GM04504 (cell line): ENCODE measurements at places on chromosomes 4 and X.

DNA sequence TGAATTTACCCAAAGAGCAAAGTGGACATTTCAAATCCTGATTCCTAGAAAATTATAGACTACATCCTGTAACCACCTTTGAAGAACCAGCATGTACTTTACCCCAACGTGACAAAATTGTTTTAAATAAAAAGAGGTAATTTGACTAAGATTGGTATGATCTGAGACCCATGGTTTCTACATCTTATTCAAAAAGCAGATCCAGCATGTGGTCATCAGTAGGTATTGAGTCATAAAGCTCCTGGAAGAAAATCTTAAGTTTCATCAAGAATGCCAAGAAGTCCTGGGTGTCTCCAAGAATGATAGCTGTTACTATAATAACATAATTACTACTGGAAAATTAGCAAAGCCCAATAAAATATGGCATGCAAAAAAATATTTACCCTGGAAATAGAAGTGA, 61.8 kb downstream of the NFKB1 start:
- DNase-seq: peak; percentile 3

DNA sequence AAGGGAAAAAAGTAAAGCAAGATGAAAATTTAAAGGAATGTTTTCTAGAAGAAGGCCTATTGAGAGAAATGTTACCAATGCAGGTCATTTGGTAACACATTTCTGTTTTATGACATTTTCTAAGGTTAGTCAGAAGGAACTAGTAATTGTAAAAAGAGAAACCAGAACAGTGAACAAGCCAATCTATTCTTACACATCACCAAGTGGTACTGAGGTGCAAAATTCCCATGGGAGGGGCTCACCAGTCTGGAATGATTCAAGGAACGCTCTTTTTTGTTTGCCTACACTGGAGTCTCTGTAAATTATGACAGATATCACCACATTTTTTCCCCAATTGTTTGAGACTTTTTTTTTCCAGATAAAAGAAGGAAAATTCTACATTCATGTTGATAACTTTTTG, 404.7 kb upstream of the CNKSR2 start:
- no peak for DNase-seq

GRCh38 chrX:153583433-153583832, 15.5 kb downstream of the CCNQ start:
- DNase-seq: no peak

- DNase-seq: no peak
Measured at GRCh38 chr4:135073389-135073788, 871.8 kb upstream of the PABPC4L start.

- peak; percentile 69 for DNase-seq
Measured at GRCh38 chrX:77431227-77431626, 16.0 kb upstream of the FGF16 start.

- peak; percentile 13 for DNase-seq
Measured at GRCh38 chr4:98260047-98260578, 1.1 kb upstream of the RAP1GDS1 start.

- DNase-seq: no peak
Measured at GRCh38 chr4:176261018-176261417, 8.0 kb downstream of the ASB5 start.

- no peak for DNase-seq
Measured at GRCh38 chr4:38674258-38675144, 10.5 kb downstream of the KLF3 start.

DNA sequence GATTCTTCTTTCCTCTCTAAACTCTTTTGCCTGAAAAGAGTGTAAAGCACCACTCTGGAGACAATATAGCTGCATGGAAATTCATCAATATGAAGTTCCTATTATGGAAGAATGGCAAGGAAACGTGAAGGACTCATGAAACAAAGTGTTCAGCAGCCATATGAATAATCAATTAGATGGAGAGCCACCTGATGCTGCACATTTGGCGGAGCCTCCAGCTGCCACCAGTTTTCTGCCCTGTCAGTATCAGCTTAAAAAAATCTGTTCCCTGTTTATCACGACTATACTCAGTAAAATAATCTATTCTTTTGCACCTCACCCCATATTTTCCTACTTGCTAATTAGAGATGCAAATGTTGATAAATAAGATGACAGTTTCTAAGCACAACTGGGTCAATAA, 276.0 kb downstream of the UNC5C start:
- DNase-seq: no peak

GRCh38 chr4:182748949-182749348, 168.2 kb downstream of the DCTD start:
- DNase-seq: no peak

GRCh38 chr4:833731-834367, 7.9 kb upstream of the CPLX1 start:
- DNase-seq: no peak

GRCh38 chr4:144302704-144303536, 162.4 kb upstream of the GYPA start:
- no peak for DNase-seq

DNA sequence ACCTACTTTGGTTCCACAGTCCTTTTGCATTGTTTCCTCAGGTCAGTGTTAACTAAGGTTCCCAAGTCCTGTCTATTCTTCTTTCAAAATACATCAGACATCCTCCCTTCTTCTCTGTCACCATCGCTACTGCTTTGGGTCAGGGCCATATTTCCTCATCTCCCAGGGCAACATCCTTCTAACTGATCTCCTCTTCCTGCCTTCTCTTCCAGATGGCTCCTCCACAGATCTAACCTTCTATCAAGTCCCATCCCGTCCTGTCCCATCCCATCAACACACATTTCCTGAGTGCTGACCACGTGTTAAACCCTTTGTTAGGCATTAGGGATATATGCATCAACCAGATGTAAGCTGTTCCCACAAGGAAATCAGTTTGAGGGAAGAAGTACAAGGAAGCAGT, 25.9 kb downstream of the PLAC1 start:
- DNase-seq: no peak

GRCh38 chr4:29549342-29549741, 1170.8 kb upstream of the PCDH7 start:
- DNase-seq: no peak

DNA sequence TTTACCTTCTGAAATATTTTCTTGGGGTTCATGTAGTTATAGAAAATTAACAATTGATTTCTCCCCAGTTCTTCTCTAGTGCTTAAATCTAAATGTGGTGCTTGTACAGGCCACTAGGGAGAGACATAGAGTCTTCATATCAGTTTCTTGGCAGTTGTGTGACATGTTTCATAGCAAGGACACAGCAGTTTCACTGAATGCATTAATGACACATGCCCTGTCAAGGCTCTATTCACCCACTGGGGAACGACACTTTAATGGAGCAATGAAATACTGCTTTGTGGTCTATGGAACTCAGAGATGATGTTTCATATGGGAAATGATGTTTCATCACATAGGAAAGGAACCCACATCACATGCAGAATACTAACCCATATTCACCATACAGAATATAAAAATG, 2.8 kb downstream of the VEGFC start:
- peak; percentile 90 for DNase-seq

DNA sequence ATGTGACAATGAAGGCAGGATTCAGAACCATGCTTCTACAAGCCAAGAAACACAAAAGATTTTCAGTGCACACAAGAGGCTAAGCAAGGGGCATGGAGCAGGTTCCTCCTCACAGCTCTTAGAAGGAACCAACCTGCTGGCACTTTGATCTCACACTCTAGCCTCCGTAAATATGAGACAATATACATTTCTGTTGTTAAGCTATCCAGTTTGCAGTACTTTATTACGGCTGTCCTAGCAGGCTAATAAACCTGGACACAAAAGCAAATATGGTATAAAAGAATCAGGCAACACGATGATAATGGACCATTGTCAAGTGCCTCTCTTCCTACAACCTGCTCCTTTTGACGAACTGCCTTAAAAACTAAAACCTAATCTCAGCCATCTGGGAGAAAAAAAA, 114.5 kb downstream of the ZAR1 start:
- DNase-seq: no peak

- DNase-seq: no peak
Measured at GRCh38 chr4:7850489-7850888, 89.2 kb downstream of the AFAP1 start.

GRCh38 chr4:140930557-140930956, 174.4 kb upstream of the TBC1D9 start:
- no peak for DNase-seq

- DNase-seq: peak; percentile 69
Measured at GRCh38 chrX:39645178-39645895, 452.4 kb downstream of the BCOR start.

DNA sequence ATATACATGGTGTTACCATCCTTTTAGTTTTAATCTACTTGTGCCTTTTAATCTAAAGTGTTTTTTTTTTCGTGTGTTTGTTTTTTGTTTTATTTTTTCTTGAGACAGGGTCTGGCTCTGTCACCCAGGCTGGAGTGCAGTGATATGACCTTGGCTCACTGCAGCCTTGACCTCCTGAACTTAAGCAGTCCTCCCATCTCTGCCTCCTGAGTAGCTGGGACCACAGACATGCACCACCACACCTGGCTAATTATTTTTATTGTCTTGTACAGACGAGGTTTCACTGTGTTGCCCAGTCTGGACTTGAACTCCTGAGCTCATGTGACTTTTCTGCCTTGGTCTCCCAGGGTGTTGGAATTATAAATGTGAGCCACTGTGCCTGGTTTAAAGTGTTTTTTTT, 33.1 kb downstream of the BMP2K start:
- no peak for DNase-seq
